ENCODE measurements at places on chromosomes 5 and 9. TPM values are rescaled to one million over a fixed set of nuclear protein-coding genes. Genes with fewer than 3 reads are reported as not detected.

GRCh38 chr9:123003466-123003865 lies 30.0 kb upstream of the GPR21 start:
- no peak for DNase-seq

DNA sequence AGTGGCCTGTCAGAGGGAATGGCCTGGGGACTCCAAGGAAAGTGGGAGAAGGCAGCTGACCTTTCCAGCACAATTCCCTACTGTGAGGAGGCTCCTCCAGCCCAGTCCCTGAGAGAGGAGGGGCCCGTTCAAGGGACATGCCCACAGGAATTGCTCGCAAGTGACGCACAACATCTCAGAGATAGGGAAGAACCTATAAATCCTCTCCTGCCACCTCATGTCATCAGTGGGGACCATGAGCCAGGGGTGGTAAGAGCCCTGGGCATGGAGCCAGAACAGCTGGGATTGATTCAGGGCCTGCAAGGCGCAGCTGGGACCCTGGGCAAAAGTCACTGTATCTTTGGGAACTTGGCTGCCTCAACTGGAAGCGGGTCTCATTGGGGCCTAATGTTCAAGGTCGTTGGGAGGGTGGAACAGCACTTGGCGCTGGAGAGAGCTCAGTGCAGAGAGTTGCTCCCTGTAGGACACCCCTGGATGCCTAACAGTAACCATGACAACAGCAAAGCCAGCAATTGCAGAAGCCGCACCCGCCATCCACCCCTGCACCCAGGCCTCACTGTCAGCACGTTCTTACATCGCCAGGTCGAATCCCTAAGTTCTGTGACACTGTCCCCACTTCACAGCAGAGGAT lies 41.3 kb upstream of the ORM1 start:
- DNase-seq, result peak; percentile 40

AHRR gene
- 13.4 TPM for total RNA-seq

DNA sequence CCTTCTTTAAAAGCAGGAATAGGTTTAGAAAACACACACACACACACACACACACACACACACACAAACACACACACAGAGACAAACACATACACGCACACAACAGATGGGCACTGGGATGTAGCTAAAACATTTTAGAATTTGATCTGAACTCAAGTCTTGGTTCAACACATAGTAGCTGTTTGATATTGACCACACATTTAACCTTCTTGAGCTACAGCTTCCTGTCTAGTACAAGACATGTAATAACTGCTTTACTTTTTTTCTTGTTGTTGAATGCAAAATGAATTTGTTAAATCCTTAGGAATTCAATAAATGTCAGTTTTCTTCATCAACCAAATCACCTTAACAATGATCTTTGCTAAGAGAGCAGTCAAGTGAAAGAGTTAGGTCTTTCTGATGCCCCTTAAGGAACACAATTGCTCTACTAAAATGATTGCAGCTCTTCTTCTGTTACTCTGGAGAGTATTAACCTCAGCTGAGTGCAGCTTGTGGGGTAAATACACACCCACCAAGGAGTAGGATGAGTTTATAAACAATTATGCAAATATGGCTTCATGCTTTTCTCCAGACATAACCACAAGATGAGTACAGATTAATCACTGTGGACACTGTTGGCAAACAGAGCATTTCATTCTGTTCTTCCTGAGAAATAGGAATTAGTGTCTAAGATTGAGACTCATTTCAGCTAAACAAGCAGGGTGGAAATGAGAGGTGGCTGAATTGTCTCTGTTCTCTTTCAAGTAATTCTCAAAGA lies 302.9 kb upstream of the PAPPA start:
- DNase-seq, result no peak

SLC22A5 gene
- 21.6 TPM for total RNA-seq

DNA sequence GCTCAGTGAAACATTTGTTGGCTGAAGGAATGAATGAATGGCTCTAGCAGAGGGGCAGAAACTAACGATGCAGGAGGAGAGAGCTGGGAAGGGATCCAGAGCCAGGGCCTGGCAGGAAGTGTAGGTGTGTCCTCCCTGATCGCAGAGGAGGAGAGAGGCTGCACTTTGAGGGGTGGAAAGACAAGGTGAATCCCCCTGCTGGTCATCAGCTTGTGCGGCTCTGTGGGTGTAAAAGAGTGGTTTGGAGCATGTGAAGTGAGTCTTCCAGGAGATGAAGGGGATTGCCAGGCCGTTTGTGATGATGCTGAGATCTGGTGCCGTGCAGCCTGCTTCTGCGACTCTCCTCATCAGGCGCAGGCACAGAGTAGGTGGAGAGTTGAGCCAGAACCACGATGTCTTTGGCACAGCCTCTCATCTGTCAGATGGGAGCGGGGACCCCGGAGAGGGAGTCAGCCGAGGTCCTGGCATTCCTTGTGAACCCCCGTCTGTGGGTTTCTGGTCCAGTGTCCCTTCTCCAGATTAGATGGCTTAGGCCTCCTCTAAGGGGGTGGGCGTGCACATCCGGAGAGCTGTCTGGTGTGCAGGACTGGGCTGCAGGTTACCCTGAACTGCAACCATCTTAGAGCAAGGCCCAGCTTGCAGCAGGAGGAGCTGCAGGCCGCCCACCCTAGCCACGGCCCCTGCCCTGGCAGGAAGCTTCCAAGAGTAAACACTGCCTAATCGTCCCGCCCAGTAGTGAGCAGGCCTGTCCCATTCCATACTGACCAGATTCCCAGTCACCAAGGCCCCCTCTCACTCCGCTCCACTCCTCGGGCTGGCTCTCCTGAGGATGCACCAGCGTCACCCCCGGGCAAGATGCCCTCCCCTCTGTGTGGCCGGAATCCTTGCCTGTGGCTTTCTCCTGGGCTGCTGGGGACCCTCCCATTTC lies at the start of gene ADAMTS13:
Gene ADAMTS13 (plus strand): TSS at position 753 of the 928 bp plus-strand sequence. CDS start 77 bp downstream, at position 830.
- DNase-seq, result no peak

STRBP gene
- total RNA-seq, result 56.7 TPM

BRINP1 gene
- 8.6 TPM for total RNA-seq

DNA sequence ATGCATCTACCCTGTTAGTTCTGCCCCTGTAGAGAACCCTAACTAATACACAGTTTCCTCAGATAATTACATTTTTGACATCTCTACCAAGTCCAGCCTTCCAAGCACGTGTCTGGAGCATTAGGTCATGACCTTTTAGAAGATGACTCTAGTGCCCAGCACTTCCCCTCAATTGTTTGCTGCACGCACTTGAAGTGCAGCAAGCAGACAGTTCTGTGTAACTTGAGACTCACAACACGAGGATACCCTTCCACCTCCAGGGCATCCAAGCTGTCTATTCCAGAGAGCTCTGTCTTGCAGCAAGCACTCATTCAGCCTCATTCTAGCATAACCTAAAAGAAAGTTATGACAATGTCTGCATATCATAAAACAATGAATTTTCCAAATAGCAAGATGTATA lies 1410.5 kb upstream of the CDH18 start:
- DNase-seq, result no peak
